ENCODE measurements at places on chromosomes 2 and 18.

DNA sequence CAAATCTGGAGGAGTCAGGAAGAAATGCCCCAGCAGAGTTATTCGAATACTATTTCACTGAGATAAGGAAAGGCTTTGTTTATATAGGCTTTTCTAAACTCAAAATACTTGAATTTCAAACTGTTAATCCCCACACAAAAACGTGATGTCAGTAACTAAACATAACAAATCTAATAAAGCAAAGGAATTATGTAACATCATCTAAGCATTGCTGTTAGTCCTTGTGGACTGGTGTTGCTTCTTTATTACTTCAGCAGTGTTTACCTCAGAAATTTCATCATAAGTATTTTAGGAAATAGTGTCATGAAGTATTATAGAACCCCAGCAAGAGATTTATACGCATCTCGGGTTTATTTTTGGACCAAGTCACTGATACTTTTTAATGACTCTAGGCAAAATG, 19.7 kb upstream of the SANBR start:
- DNase-seq, result no peak

GRCh38 chr18:9586814-9587213, 27.5 kb downstream of the PPP4R1 start:
- no peak for DNase-seq

GRCh38 chr2:159202568-159203071, 83.9 kb downstream of the WDSUB1 start:
- DNase-seq, result no peak

- no peak for DNase-seq
These were observed 89.4 kb upstream of the SLC38A11 start for GRCh38 chr2:165044505-165045303.

DNA sequence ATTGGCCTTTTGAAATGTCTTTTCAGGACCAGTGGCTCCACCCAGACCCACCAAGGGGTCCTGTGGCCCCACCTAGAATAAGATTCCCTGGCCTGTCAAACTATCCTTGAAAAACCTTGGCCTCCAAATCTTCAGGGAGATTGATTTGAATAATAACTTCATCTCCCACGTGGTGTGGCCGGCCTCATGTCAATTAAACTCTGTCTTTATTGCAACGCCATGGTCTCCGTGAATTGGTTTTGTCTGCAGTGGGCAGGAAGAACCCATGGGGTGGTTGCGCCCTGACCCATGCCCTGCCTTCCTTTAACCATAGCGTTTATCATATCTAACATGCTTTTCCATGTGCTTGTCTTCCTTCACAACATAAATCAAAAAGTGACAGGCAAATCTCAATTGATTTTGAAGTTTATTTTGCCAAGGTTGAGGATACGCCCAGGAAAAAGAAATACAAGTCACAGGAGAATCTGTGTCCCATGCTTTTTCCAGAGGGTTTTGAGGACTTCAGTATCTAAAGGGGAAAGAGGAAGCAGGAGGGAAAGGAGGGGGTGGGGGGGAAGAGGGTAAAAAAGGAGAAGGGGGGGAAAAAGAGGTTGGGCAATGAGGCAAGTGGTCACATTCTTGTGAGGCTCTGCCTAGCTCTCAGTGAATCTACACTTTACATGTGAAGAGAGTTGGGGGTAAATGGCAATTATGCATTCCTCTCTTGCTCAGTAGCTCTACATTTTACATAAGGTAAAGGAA, 66.5 kb upstream of the CABLES1 start:
- peak; percentile 45 for DNase-seq

GRCh38 chr2:130844161-130844560, 7.4 kb downstream of the ARHGEF4 start:
- no peak for DNase-seq

DNA sequence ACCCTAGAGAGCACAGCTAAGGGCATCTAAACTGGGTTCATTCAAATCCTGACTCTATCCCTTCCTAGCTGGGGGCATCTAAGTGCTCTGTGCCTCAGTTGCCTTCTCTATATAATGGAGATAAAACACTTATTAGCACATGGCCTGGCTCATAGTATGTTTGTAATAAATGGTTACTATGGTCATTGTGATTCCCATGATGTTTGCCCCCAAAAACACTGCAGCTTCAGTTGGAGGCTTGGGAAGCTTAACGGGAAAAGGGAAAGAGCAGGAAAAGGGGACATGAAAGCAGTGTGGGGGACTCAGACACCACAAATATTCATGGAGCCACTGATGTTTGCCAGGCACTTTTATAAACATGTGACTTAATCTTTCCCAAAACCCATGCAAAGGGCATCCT, 118.1 kb downstream of the INHBB start:
- no peak for DNase-seq

- DNase-seq, result peak; percentile 69
These were observed 647 bp downstream of the PSME4 start for GRCh38 chr2:53969968-53970723.

GRCh38 chr18:8735274-8735673, 29.9 kb downstream of the MTCL1 start:
- DNase-seq, result no peak

GRCh38 chr2:40148334-40148733, 303.6 kb downstream of the SLC8A1 start:
- DNase-seq, result peak; percentile 20

- no peak for DNase-seq
These were observed 172.9 kb downstream of the INHBB start for GRCh38 chr2:120518819-120519218.

- DNase-seq, result peak; percentile 69
These were observed 37.7 kb upstream of the RTN4 start for GRCh38 chr2:55087936-55088335.

DNA sequence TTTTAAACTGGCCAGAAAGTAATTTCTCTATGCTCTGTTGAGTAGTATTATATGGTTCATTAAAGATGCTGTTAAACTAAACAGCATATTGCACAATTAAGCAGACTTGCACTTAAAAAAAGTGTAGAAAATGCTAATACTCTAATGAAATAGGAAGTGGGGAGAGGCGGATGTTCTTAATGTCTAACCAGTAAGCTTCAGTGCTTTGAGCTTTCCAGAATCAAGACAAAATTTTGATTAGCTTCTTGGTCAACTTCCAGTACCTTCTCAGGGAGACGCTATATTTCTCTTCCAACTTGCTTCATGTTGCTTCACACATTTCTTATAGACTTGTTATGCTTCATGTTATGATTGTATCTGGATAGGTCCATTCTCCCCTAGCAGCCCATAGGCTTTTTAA, 89.1 kb downstream of the MAP2 start:
- no peak for DNase-seq

- peak; percentile 73 for DNase-seq
These were observed 213.2 kb upstream of the HS6ST1 start for GRCh38 chr2:128531856-128532255.

DNA sequence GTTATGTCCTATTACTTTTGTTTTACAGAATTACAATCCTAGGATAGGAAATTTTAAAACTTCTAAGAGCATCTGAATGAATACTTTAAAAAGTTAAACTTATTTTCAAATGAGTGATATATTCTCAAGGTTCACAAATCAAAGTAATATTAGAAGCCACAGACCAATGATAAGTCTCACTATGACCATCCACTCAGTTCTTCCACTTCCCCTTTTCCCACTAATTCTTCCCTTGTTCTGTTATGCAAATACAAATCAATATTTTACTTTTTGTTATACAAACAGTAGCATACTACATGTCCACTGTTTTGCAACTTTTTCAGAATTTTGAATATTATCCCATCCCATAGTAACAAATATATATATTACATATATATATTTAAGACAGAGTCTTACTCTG, 20.2 kb downstream of the USP37 start:
- DNase-seq, result no peak

GRCh38 chr2:173568054-173568453, 213.4 kb downstream of the CDCA7 start:
- DNase-seq, result peak; percentile 55

DNA sequence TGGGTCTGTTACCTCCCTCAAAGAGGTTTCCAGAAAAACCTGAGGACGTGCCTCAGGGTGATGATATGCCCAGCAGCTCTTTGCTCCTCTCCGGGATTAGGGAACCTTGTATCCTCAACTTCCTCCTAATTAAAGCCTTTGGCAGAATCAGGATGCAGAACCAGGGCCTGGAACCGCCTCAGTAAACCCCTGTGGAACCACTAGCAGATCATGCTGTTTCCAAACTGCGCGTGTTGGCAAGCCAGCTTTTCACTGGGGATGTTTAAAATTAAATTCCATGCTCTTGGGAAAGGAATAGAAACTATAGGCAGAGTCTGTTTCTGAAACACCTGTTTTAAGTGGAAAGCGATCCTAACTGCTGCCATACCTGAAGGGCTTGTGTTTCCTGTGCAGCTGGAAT, 26.4 kb downstream of the CRIM1 start:
- no peak for DNase-seq

DNA sequence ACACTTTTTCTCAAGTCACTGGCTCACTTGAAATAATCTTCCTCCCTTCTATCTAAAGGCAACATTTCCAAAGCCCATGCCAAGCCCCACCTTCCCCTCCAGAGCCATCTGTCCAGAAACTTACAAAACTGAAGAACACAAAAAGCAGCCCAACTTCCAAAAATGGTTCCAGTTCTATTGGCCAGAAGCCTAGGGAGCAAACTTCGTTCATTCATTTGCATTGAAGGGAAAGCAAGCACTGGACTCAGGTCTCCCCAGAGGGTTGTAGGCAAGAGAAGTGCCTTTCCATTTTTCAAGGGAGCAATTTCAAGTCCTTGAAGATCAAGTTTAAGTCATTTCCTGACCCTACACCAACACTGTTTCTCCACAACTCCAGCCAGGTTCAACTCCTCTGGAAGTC, 585.0 kb downstream of the BCL11A start:
- DNase-seq, result no peak

GRCh38 chr2:61816480-61817355, 37.1 kb downstream of the FAM161A start:
- DNase-seq, result no peak

GRCh38 chr2:199282309-199282708, 175.4 kb downstream of the SATB2 start:
- no peak for DNase-seq

All from OCI-M1 (cell line).